ENCODE measurements at places on chromosomes 3 and 15. TPM values are rescaled to one million over a fixed set of nuclear protein-coding genes. Genes with fewer than 3 reads are reported as not detected.

ZKSCAN7 gene
- total RNA-seq: 21.9 TPM

CDAN1 gene
- total RNA-seq: 16.2 TPM

SAXO2 gene
- total RNA-seq: 4.7 TPM

MYRIP gene
- 8.6 TPM for total RNA-seq

RAB8B gene
- 74.3 TPM for total RNA-seq

OXNAD1 gene
- total RNA-seq: 9.8 TPM

ROBO2 gene
- total RNA-seq: 253 TPM

FGD5 gene
- 3.4 TPM for total RNA-seq

TRH gene
- total RNA-seq: 4.4 TPM

CLDN18 gene
- under 0.01 TPM for total RNA-seq

ZMYND10 gene
- total RNA-seq: 5.9 TPM

ZNF592 gene
- total RNA-seq: 7.9 TPM

SNX33 gene
- total RNA-seq: 1.7 TPM

STAC gene
- total RNA-seq: 3.9 TPM

CHSY1 gene
- 18.7 TPM for total RNA-seq

SLC22A13 gene
- under 0.01 TPM for total RNA-seq

TRIM42 gene
- total RNA-seq: not detected

WDR49 gene
- total RNA-seq: 6.9 TPM

Measured in temporal lobe (tissue), 4 donors.